ENCODE measurements at places on chromosomes 13 and 19. TPM values are rescaled to one million over a fixed set of nuclear protein-coding genes. Genes with fewer than 3 reads are reported as not detected.

The APOE gene
- 0.64 TPM for total RNA-seq

The C19orf33 gene
- total RNA-seq, result 0.51 TPM

The KIR2DL4 gene
- not detected for total RNA-seq

- DNase-seq, result no peak
Observed at GRCh38 chr19:47406711-47407416, 12.5 kb downstream of the MEIS3 start.

DNA sequence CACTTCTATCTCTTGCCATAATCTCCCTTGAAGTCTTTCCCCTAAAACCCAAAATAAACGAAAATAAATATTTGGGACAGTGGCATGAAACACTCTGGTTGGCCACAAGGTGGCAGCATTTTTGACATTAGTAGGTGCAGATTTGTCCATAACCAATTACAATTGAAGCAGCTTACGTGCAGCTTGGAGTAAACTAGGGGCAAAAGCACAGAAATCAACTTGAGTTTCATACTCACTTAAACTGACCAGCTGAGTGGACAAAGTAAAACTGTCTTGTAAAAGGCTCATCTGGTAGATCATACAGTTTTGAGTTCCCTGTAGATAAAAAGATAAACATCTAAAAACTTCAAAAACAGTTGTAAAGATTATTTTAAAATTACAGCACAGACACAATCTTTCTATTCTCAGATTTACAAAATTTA, 18.8 kb downstream of the PDCD5 start:
- peak; percentile 57 for DNase-seq
